Fibroblast of villous mesenchyme (primary cell): ENCODE measurements at places on chromosomes 6 and 20.

GRCh38 chr6:14207448-14207847, 89.9 kb downstream of the CD83 start:
- DNase-seq, result no peak

DNA sequence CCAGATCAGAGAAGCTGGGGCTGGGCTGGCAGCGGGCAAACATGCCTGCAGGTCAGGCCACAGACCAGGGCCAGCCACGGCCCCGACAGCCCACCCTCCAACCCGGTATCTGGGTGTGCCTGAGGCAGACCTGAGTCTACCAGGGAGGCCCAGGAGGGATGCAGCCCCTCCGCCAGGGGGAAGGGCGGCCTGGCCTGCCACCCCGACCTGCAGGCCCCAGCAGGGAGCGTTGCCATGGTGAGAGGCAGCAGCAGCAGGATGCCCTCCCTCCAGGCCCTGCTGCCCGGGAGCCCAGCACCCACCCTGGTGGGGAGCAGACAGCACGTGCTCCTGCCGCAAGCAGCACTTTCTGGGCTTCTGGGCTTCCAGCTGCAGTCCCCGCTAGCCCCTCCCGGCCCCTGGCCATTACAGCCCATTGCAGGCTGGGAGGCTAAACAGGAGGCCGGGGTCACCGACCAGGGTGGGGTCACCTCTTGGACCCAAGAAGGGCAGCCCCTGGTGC, 3.8 kb upstream of the EEF1A2 start:
- no peak for DNase-seq

DNA sequence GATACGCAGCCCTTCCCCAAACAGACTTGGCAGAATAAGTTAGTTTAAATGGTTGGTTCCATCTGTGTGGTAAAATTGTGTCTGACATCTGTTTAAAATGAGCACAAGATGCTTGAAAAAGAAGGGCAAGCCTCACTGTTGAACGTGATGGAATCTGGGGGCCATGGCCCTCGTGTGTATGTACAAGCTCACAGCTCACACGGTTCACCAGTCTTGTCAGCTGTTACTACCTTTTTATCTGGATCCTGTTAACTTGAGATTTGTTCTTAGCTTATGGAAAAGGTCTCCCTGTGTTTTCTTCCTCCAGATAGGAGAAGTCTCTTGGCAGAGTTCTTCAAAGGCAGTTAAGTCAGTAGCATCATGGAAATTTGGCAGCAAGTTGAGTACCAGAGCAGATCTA, 270.6 kb downstream of the KHDC1L start:
- DNase-seq, result no peak

- no peak for DNase-seq
Measured at GRCh38 chr20:35502352-35502751, 27.1 kb downstream of the C20orf173 start.

DNA sequence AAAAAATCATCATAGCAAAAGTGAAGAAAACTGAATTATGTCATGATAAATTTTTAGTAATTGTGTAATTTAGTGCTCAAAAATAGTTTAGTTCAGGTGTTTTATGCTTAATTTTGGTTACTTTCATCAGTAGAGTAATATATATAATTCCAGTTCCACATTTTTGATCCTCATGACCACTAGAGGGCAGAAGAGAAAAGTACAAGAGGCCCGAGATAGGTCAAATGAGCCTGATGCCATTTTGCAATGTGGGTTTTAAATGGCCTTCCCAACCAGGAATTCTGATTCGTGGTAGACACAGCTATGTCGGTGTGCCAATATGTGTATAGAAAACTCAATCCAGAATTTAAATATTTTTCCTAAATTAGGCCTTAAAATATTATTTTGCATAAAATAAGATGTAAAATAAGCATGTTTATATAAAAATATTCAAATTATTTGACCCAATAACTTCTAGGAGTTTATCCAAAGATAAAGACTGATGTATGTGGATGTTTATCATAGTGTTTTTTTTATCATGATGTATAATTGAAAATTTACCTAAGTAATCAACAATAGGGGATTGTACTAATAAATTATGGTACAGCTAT, 159.7 kb upstream of the RPS6KA2 start:
- peak; percentile 72 for DNase-seq

DNA sequence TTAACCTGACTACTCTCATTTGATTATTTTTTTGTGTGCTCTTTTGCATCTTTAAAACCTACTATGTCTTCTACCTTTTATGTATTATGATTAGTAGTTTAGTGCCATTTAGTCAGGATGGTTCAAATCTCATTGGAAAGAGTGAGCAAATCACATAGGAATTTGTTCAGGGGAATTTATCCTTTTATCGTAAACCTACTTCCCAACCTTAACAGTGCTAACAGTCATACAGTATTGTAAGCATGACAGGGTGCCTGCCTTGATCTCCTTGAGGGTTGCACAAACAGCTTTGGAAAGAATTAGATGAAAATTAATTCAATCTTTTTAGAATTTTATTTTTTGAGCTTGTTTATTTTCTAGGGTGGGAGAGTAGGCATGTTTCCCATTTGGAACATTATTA, 18.3 kb downstream of the RNF8 start:
- no peak for DNase-seq

GRCh38 chr6:151514000-151514730, 20.3 kb downstream of the CCDC170 start:
- no peak for DNase-seq

GRCh38 chr6:105603788-105604586, 201.1 kb upstream of the PREP start:
- DNase-seq, result peak; percentile 98

DNA sequence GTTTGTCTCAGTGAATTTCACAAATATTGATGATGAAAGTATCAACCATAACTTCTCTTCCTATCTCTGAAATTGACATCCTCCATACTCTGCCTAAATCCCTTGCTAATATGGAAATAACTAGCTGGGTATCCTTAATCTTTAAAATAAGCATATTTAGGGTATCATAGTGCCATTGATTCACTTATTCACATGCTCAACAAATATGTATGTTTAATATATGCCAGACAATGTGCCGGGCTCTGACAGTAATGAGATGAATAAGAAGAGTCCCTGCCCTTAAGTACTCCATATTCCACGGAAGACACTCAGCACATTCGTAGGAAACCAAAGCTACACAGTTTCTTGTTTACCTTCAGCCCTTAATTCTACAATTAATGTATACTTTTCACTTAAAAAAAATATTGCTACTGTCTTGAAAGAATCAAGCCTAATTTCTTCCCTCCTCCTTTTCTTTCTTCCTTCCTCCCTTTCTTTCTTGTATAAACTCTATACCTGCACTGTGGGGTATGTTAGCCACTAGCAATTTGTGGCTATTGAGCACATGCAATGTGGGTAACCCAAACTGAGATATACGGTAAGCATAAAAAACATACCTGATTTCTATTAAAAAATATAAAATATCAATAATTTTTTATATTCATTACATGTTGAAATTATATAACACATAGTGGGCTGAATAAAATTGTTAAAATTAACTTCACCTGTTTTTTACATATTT, 42.8 kb upstream of the STXBP5 start:
- DNase-seq, result no peak

- DNase-seq, result no peak
Measured at GRCh38 chr20:7411075-7411474, 529.2 kb downstream of the HAO1 start.

DNA sequence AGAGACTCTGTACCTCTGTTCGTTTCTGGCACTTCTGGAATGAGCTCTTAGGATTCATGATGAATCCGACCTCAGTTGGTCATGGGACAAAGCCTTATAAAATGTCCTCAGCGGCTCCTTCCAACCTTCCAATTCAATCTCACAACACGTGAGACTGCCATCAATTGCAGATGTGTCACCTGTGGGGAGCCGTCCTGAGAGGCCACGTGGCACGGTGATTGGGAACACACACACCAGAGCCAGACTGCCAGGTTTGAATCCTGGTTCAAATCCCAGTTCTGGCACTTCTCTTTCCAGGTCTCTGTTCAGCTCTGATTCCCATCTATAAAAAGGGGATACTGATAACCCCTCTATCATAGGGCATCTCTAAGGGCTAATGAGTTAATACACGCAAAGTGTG, 124.5 kb downstream of the ANKRD60 start:
- DNase-seq, result no peak

GRCh38 chr6:63672582-63673129, 37.1 kb downstream of the PHF3 start:
- no peak for DNase-seq

DNA sequence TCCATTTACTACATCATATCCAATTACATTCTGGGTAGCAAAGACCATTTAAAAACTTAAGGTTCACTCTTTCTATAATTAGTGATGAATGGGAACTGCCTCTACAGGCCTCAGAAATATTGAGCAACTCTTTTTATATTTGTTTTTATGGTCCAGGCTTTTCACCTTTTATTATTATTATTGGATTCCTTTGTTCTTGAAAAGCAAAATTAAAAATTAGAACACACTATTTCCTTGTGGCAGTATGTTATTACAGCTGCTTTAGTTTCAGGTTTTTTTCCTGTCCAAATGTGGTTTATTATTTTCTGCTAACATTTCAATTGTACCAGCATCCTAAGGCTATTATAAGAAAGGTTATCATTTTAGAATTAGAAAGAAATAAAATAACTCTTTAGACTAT, 150.1 kb downstream of the FARS2 start:
- DNase-seq, result no peak

- no peak for DNase-seq
Measured at GRCh38 chr6:6008089-6008647, 1.4 kb upstream of the NRN1 start.

GRCh38 chr6:37792457-37793033, 27.0 kb upstream of the ZFAND3 start:
- no peak for DNase-seq

- DNase-seq, result peak; percentile 58
Measured at GRCh38 chr6:42136508-42137193, 5.8 kb downstream of the C6orf132 start.

- no peak for DNase-seq
Measured at GRCh38 chr6:137875058-137875520, 8.0 kb downstream of the TNFAIP3 start.

DNA sequence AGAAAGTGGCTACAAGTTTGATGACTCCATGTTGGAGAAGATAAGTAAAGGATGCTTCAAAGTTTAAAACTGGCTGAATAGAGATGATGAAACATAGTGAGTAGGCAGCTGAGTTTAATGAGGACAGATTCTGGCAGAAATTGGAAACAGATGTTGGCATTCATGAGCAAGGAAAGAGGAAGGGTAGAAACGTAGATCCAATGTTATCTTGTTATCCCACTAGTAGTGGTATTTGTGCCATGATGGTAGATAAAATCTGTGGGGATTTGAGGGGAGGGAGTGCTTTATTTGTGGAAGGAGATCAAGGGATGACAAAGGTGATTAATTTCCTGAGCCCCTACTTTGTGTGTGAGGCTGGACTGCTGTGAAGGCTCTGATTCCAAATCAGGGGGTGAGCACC, 69.5 kb downstream of the MRAP2 start:
- DNase-seq, result peak; percentile 16

GRCh38 chr6:1053586-1053985, 258.3 kb upstream of the FOXQ1 start:
- no peak for DNase-seq

DNA sequence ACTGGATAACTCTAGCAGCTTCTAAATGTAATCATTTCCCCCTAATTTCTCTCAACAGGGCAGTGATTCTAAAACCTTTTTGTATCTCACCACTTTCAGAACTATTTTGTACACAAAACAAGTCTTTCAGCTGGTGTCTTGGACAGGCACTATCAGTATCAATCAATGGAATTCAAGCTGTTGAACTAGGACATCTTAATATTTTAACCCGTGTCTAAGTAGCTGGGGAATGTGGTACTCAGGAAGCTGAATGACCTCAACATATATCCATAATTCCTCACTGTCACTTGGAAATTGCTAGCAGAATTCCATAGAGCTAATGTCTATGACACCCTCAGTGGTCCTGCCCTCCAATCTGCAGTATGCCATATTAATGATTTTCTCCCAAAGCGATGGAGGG, 24.5 kb downstream of the ADAT2 start:
- no peak for DNase-seq

DNA sequence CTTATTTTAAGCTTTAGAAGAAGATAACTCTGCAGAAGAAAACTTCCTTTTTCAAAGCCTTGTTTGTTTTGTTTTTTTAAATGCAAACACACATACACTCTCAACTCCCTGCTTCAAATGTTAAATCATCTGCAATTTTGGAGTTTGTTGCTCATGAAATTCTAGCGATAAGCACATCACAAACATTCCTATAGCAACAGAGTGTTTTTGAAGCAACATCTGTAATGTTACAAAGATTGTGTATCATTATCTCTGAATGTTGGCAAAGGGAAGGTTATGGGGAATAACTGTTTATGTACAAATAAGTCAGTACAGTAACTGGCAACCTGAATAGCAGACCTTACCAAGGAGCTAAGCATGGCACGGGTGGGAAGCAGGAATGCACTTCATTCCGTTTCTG, 84.8 kb upstream of the MRPS10 start:
- DNase-seq, result peak; percentile 55

DNA sequence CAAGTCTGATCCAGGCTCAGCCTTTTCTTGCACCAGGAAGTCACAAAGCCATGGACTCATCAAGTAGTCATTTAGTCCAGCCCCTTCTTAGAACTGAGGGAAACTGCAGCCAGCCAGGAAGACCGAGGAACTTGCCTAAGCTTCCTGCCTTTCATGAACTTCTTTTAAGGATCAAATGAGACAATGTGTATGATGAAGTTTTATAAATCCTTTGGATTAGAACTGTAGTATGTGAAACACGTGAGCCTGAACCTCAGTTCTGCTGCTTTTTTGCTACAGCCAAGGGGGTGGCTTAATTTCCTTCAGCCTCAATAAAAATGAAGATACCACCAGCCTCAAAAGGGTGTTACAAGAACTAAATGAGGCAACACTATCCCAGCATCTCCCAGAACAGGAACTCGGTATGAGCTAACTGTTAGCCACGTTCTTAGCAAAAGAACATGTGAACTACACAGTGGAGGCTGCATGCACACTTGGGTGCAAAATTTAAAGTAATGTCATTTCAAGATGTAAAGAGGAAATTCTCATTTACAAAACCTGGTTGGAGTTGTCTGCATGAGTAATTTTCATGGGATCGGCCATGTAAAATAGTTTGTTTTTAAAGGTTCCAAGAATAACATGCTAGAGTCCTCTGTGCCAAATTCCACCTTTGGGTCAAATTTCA, 76.0 kb upstream of the TBC1D7 start:
- DNase-seq, result peak; percentile 56

GRCh38 chr20:35636095-35636494, 20.5 kb downstream of the SPAG4 start:
- no peak for DNase-seq

GRCh38 chr6:163732479-163732878, 318.0 kb downstream of the QKI start:
- DNase-seq, result no peak

GRCh38 chr20:58129721-58130151, 98.7 kb downstream of the ANKRD60 start:
- no peak for DNase-seq
